ENCODE measurements at places on chromosomes 5 and 9.

DNA sequence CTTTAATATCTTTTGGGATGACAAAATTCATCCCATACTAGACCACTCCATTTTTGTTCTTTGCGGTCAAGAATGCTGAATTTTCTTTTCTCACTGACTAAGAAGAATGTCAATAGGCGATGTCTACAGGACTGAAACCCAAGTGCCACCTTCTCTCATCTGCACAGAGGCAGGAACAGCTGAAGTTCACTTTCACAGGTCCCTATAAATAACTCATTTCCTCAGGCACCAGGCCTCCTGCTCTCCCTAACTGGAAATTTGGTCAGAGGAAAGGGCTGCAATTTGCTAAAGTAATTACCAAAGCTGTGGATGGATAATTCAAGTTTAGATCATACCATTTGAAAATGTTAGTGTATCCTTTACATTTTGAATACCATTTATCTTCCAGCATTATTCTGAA lies 142.9 kb downstream of the DIRAS2 start:
- H3K27ac ChIP-seq, result no peak overlapping the region
- H3K4me1 ChIP-seq, result no peaks in the 10 kb centered on the region
- DNase-seq, result no peak
- no peaks in the 10 kb centered on the region for H3K27me3 ChIP-seq

DNA sequence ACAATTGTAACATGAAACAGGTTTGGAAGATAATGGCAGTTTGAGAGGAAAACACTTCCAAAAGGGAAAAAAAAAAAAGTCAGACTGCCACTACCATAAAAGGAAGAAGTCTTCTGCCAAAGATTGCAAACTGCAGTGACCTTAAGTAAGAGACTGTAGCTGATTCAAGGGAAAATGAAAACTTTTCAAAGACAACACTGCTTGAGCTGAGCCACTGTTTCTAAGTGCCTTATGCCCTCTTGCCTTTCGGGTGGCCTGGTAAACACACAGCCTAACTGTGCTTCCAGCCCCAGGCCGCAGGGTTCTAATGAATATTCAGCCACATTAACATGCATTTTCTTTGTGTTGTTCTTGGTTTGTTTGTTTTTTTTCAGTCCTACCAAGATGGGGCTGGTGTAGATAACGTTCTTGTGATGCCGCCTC lies 354.6 kb downstream of the BNC2 start:
- H3K36me3 ChIP-seq, result no peaks in the 10 kb centered on the region
- H3K27me3 ChIP-seq, result peaks cover 14% of the 10 kb centered on the region
- H3K27ac ChIP-seq, result no peak overlapping the region
- DNase-seq, result no peak
- H3K4me1 ChIP-seq, result peaks cover 9% of the 10 kb centered on the region

GRCh38 chr5:170273968-170274710 lies 23.4 kb downstream of the LCP2 start:
- H3K36me3 ChIP-seq, result no peaks in the 10 kb centered on the region
- no peak overlapping the region for H3K27ac ChIP-seq
- no peaks in the 10 kb centered on the region for H3K4me1 ChIP-seq
- no peak overlapping the region for H3K4me3 ChIP-seq

DNA sequence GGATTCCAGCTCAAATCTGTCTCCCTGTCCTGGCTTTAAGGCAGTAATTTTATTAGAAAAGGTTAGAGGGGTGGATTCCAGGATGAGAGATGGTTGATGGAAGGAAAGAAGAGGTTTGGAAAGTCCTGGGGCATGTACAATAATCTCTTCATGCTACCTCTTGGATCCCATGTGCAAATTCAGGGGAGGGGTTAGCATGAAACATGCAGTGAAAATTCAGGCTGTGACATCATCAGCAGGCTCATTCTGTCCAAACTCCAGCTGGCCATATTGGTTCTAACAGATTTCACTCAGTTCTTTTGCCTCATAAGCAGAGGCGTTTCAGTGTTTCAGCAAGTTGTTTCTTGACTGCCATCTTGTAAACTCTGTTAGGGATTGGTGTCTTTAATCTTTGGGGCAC lies 55.4 kb downstream of the CYSTM1 start:
- H3K4me1 ChIP-seq, result no peaks in the 10 kb centered on the region
- no peak for DNase-seq
- peaks cover 1% of the 10 kb centered on the region for H3K36me3 ChIP-seq
- H3K27ac ChIP-seq, result no peak overlapping the region

- no peak overlapping the region for H3K4me3 ChIP-seq
- no peaks in the 10 kb centered on the region for H3K27me3 ChIP-seq
- peaks cover 19% of the 10 kb centered on the region for H3K4me1 ChIP-seq
- no peak overlapping the region for H3K27ac ChIP-seq
These were observed 176.1 kb downstream of the PCSK1 start for GRCh38 chr5:96256795-96257470.

- DNase-seq, result no peak
- H3K4me1 ChIP-seq, result peaks cover 3% of the 10 kb centered on the region
- H3K27me3 ChIP-seq, result no peaks in the 10 kb centered on the region
- H3K27ac ChIP-seq, result peak overlapping the region; percentile 43
- H3K4me3 ChIP-seq, result no peak overlapping the region
These were observed 76.3 kb downstream of the SCAI start for GRCh38 chr9:125066839-125067619.

- no peaks in the 10 kb centered on the region for H3K27me3 ChIP-seq
- peaks cover 9% of the 10 kb centered on the region for H3K4me1 ChIP-seq
- no peak overlapping the region for H3K4me3 ChIP-seq
- no peak for DNase-seq
These were observed 33.0 kb upstream of the C6 start for GRCh38 chr5:41246376-41246775.

DNA sequence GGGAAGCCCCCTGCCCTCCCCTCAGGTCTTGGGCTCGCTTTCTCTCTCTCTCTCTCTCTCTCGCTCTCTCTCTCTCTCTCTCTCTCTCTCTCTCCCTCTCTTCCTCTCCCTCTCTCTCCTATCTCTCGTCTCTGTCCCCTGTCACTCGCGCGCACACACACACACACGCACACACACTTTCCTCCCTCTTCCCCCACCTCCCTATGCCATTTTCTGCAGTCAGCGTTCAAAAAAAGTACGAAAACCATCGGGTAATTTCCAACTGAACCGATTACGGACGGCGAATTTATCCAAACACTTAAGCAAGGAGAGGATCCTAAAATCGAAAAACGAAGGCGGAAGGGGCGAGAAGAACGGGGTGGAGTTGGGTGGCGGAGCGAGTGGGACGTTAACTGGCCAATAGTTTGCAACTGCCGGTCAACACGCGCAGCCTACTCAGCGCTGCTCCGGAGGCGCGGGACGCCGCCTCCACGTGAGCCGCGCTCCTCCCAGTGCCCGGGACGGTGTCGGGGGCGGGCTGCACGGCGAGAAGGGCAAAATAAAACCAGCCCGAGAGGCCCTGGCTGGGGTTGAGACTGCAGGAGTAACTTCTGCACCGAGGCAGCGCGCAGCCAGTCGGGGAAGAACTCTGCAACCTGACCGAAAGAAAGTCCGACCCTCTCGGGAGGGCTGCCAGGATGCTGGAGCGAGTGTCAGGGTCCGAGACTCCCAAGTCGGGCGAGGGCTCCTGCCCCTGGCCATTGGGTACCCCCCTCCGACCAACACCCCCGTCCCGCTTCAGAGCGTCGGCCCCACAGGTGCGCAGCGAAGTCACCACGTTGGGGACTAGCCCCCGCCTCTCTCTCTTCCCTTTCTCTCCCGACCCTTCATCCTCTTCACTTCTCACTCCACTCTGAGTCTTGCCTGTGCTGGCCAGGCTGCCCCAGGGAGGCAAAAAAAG lies 24.9 kb upstream of the ELAVL2 start:
- peak overlapping the region; percentile 78 for H3K4me3 ChIP-seq
- peaks cover 14% of the 10 kb centered on the region for H3K4me1 ChIP-seq
- H3K36me3 ChIP-seq, result no peaks in the 10 kb centered on the region
- peaks cover 50% of the 10 kb centered on the region for H3K27me3 ChIP-seq

DNA sequence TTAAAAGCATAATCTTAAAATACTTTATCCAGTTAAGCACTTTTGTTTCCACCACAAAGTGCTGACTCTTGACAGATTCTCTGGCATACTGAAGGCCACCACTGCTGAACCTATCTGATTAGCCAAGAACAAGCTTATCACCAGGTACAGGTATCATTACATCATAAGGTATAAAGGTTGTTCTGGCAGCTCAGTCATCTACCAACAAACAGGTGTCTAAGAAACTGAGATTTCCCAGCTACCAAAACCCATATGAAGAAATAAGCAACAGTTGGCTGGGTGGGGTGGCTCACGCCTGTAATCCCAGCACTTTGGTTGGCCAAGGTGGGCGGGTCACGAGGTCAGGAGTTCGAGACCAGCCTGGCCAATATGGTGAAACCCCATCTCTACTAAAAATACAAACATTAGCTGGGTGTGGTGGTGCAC lies 5.0 kb downstream of the MTMR12 start:
- peak overlapping the region; percentile 49 for H3K27ac ChIP-seq
- H3K4me1 ChIP-seq, result peaks cover 30% of the 10 kb centered on the region
- no peak overlapping the region for H3K4me3 ChIP-seq
- no peaks in the 10 kb centered on the region for H3K27me3 ChIP-seq

GRCh38 chr5:31113666-31114350 lies 79.7 kb upstream of the CDH6 start:
- H3K36me3 ChIP-seq, result no peaks in the 10 kb centered on the region
- peaks cover 3% of the 10 kb centered on the region for H3K4me1 ChIP-seq
- H3K4me3 ChIP-seq, result no peak overlapping the region
- no peak for DNase-seq

GRCh38 chr9:105024529-105024928 lies 96.6 kb upstream of the ABCA1 start:
- no peaks in the 10 kb centered on the region for H3K4me1 ChIP-seq
- peaks cover 3% of the 10 kb centered on the region for H3K27me3 ChIP-seq
- no peak for DNase-seq

- H3K4me3 ChIP-seq, result no peak overlapping the region
- no peak overlapping the region for H3K27ac ChIP-seq
- peaks cover 21% of the 10 kb centered on the region for H3K4me1 ChIP-seq
- H3K27me3 ChIP-seq, result no peaks in the 10 kb centered on the region
- DNase-seq, result no peak
These were observed 4.7 kb downstream of the SKP2 start for GRCh38 chr5:36156619-36157018.

DNA sequence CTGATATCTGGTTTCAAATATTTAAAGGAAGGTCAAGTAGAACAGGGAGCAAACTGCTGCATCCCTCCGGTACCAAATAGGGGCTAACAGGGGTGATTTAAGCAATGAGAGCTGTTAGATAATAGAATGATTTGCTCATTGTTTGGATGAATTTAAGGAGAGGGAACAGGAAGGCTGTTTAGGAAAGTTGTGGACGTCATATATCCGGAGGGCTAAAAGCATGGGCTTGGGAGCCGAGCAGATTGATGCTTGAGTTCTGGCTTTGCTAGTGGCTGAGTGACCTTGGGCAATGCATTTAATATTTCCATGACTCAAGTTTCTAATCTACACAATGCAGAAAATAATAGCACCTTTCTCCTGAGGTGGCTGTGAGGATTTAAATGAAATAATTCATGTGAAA lies 85.4 kb upstream of the RPS23 start:
- H3K36me3 ChIP-seq, result no peaks in the 10 kb centered on the region
- H3K27ac ChIP-seq, result no peak overlapping the region
- H3K4me3 ChIP-seq, result no peak overlapping the region
- no peak for DNase-seq

- H3K27ac ChIP-seq, result no peak overlapping the region
- no peak overlapping the region for H3K4me3 ChIP-seq
- no peaks in the 10 kb centered on the region for H3K4me1 ChIP-seq
- H3K27me3 ChIP-seq, result no peaks in the 10 kb centered on the region
- DNase-seq, result no peak
These were observed 1210.8 kb downstream of the CDH12 start for GRCh38 chr5:21642312-21642711.

DNA sequence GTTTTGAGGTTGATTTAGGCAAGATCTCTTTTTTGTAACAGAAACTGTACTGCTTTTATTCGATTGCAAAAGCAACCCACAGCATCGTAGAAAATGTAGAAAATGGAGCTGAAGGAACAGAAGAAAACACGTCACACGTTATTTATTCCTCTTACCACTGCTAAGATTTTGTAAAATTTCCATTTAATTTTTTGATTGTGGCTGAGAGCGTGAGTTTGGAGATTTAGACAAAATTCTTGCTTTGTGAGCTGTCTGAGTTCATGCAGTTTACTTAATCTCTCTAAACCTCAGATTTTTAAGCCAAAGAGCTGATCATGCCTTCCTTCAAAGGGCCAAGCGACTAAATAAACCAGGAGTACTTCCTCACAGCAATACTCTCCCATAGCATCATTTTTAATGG lies 24.8 kb downstream of the DPYSL3 start:
- no peaks in the 10 kb centered on the region for H3K36me3 ChIP-seq
- no peaks in the 10 kb centered on the region for H3K27me3 ChIP-seq
- H3K4me3 ChIP-seq, result no peak overlapping the region
- no peak for DNase-seq
- H3K4me1 ChIP-seq, result no peaks in the 10 kb centered on the region

DNA sequence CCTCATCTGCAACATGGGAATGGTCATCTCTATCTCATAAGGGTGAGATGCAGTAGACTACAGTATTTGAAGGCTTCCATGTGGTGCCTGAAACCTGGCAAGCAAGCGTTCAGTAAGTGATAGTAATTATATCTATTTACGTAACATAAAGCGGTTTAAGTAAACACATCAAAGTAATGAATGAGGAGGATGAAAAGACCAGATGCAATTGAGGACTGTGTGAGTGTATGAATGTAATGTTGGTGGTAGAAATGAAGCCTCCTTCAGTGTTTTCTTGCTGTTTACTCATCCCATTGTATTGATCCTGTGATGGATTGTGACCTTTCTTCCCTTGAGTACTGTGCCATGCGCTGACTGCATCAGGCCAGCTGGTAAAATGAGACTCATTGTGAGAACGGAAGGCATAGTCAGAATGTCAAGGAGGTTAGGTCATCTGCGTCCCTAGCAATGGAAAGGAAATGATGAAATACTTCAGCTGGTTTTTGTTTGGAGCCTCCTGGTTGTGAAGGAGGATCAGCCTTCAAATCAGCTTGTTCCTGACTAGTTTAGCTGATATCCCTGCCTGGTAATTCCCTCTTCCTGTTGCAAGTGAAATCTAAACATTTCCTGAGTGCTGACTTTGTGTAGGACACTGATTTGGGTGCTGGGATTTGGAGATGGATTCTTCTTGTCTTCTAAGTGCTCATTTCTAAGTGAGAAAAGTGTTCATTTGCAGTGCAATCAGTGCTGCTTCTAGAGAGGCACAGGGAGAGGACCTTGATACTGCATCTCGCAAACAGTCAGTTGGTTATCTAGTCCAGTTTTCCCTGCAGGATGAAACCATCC lies 35.6 kb downstream of the TNFSF8 start:
- peaks cover 15% of the 10 kb centered on the region for H3K4me1 ChIP-seq
- no peaks in the 10 kb centered on the region for H3K36me3 ChIP-seq
- no peaks in the 10 kb centered on the region for H3K27me3 ChIP-seq

DNA sequence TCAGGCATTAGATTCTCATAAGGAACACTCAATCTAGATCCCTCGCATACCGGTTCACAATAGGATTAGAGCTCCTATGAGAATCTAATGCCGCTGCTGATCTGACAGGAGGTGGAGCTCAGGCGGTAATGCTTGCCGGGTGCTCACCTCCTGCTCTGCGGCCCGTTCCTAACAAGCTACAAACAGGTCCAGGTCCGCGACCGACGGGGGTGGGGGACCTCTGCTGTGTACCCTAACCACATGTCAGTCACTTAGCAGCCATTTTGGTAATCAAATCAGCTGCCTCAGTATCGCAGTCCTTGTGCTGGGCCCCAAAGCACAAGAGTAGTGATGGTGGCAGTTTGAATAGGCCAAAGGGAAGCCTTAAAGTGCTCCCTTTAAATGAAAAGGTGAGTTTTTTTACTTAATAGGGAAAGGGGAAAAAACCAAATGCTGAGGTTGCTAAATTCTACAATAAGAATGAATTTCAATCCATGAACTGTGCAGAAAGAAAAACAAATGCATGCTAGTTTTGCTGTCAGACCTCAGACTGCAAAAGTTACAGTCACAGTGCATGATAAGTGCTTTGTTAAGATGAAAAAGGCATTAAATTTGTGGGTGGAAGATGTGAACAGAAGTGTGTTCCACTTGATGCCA lies 67.0 kb upstream of the TNPO1 start:
- H3K36me3 ChIP-seq, result no peaks in the 10 kb centered on the region
- DNase-seq, result no peak
- H3K4me1 ChIP-seq, result peaks cover 13% of the 10 kb centered on the region
- H3K4me3 ChIP-seq, result no peak overlapping the region
- no peaks in the 10 kb centered on the region for H3K27me3 ChIP-seq

All from progenitor cell of endocrine pancreas (in vitro differentiated cells).